Stimulated activated CD8-positive, alpha-beta memory T cell treated with anti-CD3 and anti-CD28 coated beads, Interleukin-4, amount 100 ng/mL, for 1 hour (primary cell): ENCODE measurements at places on chromosomes 3 and 15.

- DNase-seq: no peak
Measured at GRCh38 chr15:65804252-65804931, 12.3 kb upstream of the DENND4A start.

DNA sequence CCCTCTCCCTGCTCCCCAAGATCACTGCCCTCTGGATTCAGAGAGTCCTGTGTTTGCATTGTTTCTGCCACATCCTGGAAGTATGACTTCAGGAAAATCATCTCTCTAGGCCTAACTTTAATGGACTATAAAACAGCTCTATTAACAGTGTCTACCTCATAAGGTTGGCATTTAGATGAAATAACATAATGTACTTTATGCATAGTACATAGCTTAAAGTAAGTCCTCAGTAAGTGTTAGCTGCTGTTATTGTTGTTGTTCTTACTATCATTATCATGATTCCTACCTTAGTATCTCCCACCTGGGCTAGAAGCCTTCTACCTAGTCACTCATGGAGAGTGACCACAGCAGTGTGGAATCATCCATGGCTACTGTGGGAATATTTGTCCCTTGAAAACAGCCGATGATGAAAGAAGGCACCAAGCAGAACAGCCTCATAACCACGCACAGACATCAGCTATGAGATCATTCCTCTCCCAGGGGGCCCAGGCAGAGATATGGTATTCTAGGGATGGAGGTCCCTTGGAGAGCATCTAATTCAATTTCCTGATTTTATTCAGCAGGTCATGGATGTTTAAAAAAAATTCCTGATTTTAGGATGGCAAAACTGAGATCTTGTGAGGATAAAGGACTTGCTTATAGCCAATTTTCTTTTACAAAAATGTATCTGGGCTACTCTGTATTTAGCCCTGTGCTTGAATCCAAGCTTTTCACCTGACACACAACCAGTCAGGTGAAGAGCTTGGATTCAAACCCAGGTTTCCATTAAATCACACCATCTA, 1.9 kb downstream of the FSD2 start:
- DNase-seq: no peak

GRCh38 chr3:70431911-70432310, 119.5 kb upstream of the MDFIC2 start:
- no peak for DNase-seq

DNA sequence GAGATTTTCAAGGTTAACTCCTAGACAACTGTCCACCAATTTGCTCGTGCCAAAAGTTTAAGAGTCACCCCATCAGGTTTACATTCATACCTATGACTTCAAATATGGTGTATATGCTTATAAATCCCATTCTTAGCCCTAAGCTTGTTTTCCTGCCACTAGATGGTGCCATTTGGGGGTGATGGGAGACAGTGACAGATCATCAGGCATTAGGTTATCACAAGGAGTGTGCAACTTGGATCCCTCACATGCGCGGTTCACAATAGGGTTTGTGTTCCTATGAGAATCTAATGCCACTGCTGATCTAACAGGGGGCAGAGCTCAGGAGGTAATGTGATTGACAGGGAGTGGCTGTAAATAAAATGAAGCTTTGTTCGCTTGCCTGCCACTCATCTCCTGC, 182.7 kb downstream of the CNTN6 start:
- no peak for DNase-seq

- no peak for DNase-seq
Measured at GRCh38 chr3:29609328-29609811, 328.5 kb downstream of the RBMS3 start.
